ENCODE measurements at places on chromosomes 7 and 10.

GRCh38 chr10:51892965-51893658 is 193.7 kb upstream of the CSTF2T start:
- DNase-seq, result peak; percentile 48

DNA sequence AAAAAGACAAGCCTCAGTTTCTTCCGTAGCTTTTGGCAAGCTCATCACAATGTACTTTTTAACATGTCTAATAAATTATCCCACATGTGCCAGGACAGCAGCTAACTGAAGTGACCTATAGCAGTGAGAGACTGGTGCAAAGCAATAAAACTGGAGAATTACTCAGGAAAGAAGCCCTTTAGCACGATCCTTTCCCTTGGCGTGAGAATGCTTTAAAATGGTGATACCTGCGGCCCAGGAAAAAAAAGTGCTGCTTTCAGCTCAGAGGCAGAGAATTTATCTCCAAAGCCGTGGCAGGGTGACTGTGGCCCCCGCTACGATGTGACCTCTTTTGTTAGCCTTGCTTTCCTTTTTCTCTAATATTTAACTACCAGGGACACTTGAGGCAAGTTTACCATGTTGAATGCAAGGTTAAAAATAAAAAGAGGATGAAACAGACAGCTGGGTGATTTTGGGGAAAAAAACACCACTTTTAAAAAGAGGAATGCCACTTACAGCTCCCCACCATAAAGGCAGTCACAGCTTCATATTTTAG is 184.0 kb downstream of the FANK1 start:
- DNase-seq, result no peak

DNA sequence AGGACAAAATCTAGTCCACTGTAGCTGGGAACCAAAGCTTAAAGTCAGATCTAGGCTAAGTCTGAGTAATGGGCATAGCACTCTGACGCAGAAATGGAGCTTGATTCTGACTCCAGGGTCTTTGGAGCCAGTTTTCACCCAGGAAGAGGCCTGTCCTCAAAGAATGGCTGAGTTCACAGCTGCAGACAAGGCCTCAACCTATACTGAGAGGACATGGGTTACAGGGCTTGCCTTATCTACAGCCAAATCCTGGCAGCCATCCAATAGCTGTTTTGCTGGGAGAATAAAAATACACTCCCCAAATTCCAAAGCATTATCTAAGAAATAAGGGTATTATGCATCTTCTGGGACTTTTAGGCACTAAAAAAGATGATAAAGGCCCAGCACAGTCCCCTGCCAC is 154.8 kb downstream of the RAPGEF5 start:
- DNase-seq, result no peak

DNA sequence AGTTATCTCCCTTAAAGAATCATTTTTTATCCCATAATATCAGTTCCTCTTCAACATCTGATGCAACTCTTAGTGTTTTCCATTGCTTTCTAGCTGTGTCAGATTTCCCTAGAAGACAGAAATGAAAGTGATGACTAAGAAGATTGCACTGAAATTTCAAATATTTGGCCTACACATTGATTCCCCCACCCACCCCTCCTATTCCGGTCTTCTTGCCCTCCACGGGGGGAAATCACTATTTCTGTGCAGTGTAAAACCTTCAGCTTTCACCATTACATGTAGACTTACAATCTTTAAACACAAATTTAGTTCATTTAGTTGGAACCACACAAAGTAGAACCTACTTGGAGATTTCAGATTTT is 63.7 kb upstream of the IL6 start:
- DNase-seq, result no peak

DNA sequence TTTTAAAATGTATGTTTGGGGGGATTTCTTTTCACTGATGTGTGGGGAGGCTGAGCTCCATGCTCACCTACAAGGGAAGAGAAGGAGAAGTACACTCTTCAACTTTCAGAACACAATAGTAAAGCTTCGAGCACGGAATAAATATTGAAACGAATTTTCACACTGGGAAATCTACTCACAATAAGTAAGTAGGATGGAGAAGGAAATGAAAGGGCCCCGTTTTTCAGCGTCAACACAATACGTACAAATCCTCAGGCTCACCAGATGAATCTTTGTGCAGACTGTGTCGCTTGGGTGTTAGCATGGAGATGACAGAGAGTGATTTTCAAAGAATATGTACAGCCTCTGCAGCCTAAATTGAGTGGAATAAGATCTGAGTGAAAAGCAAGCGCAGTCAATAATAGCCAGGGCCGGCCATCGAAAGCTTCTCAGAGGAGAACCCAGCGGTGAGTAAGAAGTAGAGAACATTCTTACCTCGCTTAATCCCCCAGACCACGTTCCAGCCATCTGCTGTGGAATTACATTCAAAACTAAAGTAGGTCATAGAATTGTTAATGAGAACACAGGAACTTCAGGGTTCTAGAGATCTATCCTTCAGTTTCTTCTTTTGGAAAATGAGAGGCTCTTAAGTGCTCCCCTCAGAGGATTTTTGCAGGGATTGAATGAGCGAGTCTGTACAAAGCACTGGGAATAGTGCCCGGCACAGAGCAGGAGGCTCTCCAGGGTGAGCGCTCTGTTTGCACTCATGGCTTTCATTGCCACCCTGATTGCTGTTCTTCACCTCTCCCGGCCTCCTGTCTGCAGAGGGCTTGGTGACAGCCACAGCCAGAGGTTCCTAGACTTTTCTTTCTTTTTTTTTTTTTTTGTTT is 292.8 kb downstream of the SFMBT2 start:
- no peak for DNase-seq

GRCh38 chr7:114548081-114548980 is 133.7 kb downstream of the FOXP2 start:
- no peak for DNase-seq

DNA sequence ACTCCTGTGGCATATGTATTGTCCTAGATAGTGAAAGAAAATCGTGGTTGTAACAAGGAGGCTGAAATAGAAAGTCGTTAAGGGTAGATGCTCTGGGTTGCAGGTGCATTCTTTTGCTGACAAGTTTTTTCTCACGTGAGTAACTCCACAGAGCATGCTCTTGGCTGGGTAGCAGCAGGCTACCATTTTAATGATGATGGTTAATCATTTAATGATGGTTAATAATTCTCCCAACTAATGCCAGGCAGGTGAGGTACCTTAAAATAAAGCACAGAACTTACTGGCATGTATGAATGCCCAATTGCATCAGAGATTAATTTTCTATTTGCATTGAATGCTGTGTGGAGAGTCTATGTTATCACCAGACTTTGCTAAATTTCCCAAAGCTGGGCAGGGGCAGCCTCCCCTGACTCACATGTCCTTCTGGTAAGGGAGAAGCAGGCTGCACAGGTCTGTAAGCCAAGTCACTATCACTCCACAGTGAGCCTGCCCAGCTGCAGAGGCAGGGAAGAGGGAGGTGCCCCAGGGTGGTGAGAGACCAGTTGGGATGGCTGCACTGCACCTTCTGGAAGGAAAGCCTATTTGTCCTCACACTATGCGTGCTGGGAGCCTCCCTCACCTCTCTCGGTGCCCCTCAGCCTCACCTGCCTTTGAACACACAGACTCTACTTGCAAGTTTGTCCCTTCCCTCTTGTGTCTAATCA is 287.0 kb upstream of the IGFBP3 start:
- DNase-seq, result no peak

- no peak for DNase-seq
These were observed 73.8 kb downstream of the TET1 start for GRCh38 chr10:68633816-68634466.

GRCh38 chr10:69172241-69172982 is 7.6 kb upstream of the SUPV3L1 start:
- DNase-seq, result no peak

- no peak for DNase-seq
These were observed 37.2 kb upstream of the TARP start for GRCh38 chr7:38310591-38311101.

GRCh38 chr7:77606562-77606961 is 69.5 kb downstream of the PTPN12 start:
- no peak for DNase-seq

DNA sequence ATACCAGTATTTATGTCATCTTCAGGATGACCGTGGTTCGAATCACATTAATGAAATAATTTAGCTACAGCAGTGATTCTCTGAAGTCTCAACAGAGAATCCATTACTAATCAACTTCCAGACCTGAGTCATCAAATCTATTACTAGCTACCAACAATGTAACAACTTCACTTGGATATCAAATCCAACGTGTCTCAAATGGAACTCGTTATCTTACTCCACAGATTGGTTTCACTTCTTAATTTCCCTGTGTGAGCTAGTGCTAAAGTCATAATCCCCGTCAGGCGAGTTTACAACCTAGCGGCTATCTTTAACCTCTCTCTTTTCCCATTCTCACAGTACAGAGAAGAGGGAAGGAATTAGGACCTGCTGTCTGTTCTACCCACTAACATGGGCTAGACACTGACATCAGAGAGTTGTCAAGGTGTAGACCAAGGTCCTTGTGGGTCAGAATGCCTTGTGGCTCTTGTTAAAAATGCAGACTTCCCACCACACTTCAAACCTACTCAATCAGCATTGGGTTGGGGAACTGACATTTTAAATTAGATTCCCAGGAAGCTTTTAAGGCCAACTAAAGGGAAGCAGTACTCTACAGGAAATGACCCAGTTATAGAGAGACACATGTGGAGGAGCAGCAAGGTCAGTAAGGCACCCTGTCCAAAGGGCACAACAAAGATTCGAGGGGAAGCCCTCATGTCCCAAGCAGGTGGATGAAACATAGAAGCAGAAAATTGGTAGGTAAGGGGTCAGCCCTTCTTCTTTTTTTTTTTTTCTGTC is 57.3 kb upstream of the GSAP start:
- no peak for DNase-seq

DNA sequence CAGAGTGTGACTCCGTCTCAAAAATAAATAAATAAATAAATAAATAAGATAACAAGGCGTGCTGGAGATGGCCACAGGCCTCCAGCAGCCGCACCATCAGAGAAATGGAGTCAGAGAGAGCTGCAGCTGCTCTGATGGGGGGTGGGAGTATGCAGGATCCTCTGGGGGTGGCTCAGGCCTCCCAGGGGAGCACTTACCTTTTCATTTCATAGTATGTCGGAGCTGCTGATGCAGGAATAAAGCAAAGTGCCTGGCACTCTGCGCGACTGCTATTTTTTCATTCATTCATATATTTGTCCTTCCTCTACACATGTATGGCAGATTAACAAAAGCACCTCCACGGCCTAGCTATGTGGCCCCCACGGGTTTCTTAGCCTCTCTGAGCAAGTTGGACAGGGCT is 175.9 kb downstream of the CUX1 start:
- DNase-seq, result no peak

GRCh38 chr7:47548546-47548945 is 33.4 kb downstream of the TNS3 start:
- no peak for DNase-seq

DNA sequence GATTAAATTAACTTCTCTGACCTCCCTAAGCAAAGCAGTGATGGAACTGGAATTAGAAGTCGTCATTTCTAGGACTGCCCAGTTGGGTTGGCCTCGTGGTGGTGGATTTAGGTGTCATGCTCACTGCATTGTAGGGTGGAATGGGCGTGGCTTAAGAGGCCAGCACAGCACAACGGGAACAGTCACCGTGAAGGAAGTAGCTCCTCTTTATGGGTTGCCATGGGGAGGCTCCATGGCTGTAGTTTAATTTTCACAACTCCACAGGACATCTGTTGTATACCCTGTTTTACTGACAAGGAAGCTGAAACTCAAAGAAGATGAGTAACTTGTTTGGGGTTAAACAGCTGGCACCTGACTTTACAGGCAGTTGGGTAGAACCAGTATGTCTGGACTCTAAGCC is 208.3 kb downstream of the CELF2 start:
- DNase-seq, result no peak

DNA sequence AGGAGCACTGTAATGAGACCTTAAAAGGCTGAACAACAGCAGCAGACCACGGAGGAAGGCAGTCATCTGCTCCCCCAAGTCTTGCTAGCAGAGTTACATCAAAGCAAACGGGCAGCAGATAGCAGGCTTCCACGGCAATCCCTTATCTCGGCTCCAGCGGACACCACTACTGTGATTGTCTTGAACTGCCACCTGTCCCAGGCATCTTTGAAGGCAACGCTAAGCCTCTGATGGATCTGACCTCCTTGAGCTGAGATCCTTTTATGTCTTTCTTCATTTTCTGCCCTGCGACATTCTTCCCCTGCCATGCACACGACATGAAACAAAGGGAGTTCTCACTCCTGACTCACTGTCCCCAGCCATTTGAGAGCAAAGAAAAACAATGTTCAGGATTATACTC is 111.7 kb downstream of the GLI3 start:
- peak; percentile 42 for DNase-seq

- DNase-seq, result no peak
These were observed 1212.3 kb downstream of the NXPH1 start for GRCh38 chr7:9645756-9646155.

DNA sequence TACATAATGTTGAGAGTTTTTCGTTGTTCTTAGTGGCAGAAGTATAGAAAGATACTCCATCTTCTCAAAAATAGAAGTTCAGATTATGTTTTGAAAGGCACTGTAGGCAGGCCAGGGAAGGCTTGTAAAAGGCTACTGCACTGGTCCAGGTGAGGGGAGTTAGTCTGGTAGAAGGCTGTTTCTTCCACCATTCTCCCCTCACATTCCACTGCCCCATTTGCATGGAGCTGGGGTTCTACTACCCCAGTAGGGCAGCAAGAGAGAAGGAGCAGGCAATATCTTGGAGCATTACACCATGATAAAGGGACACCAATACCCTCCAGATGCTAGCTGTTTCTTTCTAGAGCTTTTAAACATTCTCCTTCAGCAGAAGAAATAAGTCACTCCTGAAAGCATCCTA is 16.5 kb upstream of the SGMS1 start:
- no peak for DNase-seq

GRCh38 chr7:108127461-108127860 is 2.7 kb downstream of the LAMB4 start:
- DNase-seq, result no peak

GRCh38 chr7:25583621-25584020 is 355.3 kb upstream of the NPVF start:
- DNase-seq, result no peak

DNA sequence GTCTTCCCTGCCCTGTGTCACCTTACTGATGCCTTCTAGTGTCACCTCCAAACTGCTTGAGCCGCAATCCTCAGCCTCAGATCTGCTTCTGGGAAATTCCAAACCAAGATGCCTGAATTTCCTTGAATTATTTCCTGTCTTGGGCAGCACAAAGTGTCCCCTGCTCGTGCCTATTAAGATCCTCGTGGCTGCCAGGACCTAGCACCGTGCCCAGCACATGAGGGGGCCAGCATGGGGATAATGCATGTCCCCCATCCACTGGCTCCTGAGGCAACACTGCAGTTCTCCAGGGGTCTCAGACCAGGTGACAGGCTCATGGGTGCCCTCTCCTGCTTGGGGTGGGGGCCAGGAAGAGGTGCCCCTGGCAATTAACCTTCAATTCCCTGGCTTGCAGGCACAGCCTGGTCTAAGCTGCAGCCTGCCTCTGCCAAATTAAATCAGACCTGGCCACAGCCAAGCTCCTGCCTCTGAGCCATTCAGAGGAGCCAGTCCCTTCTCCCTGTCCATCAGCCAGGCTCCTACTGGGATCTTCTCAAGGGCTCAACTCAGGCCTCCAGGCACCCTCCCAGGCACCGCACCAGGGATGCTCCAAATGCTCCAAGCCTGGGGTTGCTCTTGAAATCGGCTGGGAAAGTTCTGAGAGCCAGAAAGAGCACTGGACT is 146.6 kb downstream of the SH3PXD2A start:
- DNase-seq, result no peak

- no peak for DNase-seq
These were observed 383.2 kb downstream of the PTPRN2 start for GRCh38 chr7:158204453-158204852.

Measured in neuronal stem cell (in vitro differentiated cells).